Ovary (tissue), 10 donors: ENCODE measurements at places on chromosomes 2 and 18. TPM values are rescaled to one million over a fixed set of nuclear protein-coding genes. Genes with fewer than 3 reads are reported as not detected.

UGT1A4 gene
- not detected for total RNA-seq

MYO5B gene
- 1.1 TPM for total RNA-seq

NRP2 gene
- 106 TPM for total RNA-seq

GRCh38 chr2:202141329-202141947 lies 68.4 kb downstream of the KIAA2012 start:
- no peak for DNase-seq

DNA sequence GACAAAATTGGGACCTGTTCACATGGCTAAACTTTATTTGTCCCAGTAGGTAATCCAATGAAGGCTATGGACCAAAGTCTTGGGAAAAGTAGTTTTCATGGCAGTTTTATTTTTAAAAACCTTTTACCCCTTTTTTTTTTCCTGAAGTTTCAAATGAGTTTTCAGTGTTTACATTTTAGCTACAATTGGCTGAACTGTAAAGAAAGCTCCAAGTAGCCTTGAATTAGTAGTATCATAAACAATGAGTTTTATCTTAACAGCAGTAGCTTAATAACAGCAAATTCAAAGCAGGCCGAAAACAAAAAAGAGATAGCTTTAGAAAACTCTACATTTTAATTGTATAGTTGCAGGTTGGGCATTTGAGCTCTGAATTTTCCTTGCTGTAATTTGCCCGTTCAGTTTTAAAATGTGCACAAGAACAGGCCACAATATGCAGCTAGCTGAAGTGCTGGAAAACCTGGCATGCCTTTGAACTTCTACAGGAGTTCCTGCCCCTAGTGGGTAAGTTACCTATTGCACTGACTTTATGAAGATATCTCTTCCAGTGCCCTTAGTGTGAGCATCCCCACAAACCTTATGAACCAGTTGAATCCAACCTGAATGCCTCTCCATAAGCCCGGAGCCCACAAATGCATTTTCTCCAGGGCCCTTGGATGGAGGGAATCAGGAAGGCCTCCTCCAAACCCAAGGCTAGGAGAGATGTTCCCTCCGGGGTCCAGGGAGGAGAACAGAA lies 106.7 kb downstream of the XRCC5 start:
- no peak for DNase-seq

DNA sequence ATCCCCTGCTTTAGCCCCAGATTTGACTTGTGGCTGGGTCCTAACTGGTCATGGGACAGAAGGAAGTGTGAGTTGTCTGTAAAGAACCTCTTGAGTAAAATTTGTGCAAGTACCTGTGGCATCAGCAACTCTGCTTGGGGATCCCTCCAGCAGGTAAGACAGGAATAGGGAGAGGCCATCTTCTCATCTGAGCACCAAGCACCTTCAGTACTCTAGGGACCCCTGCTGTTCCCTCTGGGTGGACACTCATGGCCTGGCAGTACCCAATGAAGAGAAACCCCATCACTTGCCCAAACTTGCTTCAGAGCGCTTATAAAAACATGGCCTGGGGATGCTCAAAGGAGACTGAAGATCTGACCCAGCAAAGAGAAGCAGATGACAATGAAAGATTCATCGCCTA lies 297.8 kb downstream of the SP3 start:
- DNase-seq: no peak

DNA sequence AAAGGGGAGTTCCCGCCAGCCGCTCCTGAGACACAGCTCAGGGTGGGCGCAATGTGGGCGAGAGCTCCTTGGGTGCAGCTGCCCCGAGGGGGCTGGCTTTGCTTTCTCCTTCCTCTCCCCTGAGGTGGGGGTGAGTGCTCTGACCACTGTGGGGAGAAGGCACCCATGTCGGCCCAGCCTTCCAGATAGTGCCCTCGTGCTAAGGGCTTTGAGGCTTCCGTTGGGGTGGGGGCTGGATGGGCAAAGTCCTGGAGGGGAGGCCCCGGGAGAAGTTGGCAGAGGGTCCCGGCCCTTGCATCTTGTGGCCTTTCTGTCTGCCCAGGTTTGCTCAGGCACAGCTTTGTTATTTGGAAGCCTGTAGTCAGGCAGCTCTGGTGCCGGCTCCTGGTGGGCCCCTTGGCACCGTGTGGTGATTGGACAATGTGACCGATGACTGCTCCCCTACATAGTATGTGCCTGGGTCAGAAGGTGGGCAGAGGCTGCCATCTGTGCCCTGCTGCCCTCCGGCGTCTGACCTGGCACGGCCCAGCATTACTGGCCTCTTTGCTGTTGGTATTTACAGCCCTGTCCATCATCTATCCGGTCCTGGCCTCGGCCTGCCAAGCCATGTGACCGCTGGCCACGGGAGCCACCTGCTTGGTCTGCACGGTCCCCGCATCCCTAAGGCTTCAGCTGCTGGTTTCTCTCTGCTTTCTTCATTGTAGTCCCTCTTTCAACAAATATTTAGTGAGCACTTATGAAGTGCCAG lies 50.8 kb downstream of the TWIST2 start:
- no peak for DNase-seq

- DNase-seq: no peak
Observed at GRCh38 chr2:133673305-133673905, 105.1 kb upstream of the NCKAP5 start.

GRCh38 chr18:303011-303410 lies 35.2 kb upstream of the THOC1 start:
- no peak for DNase-seq

- no peak for DNase-seq
Observed at GRCh38 chr2:68907232-68907919, 36.2 kb upstream of the BMP10 start.

DNA sequence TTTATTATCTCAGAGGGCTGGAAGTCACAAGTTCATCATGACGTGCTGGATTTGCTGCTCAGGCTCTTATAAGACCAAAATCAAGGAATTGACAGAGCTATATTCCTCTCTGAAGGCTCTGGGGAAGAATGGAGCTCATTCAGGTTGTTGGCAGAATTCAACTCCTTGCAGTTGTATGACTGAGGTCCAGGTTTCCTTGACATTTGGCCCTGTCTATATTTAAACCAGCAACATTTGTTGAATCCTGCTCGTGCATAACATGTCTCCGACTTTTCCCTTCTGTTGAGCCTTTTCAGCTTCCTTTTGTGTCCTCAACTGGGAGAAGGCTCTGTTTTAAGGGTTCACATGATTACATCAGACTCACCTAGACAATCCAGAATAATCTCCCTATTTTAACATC lies 203.4 kb downstream of the PDE11A start:
- no peak for DNase-seq

GRCh38 chr2:157790780-157791179 lies 85.3 kb downstream of the ACVR1 start:
- no peak for DNase-seq

- no peak for DNase-seq
Observed at GRCh38 chr2:172050479-172051125, 34.7 kb upstream of the DLX1 start.

DNA sequence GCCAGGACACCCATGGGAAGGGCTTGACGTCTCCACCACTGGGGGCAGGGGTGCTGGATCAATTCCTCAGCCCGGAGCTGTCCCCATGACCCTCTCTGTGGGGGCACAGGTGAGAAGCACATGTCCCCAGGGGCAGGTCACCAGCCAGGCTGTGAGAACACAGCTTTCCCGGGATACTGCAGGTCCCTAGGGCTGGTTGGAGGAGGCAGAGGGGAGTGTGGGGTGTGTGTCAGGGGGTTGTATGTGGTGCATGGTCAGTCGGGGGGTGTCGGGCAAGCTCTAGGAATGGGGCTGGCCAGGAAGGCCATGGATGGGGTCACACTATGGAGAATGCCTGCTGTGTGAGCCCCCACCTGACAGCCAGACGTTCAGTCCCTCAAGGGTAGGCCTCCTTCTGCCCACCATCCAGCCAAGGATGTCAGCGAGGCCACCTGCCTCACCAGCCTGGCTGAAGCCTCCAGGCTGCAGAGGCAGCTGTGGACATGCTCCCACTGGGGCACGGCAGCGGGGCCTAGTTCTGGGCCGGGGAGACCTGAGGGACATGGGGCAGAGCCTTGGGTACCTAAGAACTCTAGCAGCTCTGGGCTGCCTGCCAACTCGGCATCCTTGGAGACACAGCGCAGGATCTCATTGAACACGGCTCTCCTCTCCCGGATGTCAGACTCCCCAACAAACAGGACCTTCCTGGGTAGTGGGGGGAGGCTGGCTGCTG lies 10.3 kb downstream of the HS1BP3 start:
- DNase-seq: no peak

DNA sequence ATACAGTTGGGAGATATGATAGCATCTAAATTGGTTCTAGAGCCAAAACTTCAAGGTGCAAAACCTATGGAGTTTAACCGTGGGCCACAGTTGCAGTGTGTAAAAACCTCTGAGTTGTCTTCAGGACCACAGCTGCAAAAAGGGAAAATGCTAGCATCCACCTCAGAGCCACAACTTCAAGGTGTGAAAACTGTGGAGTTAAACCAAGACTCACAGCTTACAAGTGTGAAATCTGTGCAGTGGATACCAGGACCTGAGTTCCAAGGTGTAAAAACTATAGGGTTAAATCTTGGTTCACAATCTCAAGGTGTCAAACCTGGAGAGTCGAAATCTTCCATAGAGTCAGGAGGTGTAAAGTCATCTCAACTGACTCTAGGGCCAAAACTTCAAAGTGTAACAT lies 10.4 kb upstream of the ZNF512 start:
- no peak for DNase-seq

DNA sequence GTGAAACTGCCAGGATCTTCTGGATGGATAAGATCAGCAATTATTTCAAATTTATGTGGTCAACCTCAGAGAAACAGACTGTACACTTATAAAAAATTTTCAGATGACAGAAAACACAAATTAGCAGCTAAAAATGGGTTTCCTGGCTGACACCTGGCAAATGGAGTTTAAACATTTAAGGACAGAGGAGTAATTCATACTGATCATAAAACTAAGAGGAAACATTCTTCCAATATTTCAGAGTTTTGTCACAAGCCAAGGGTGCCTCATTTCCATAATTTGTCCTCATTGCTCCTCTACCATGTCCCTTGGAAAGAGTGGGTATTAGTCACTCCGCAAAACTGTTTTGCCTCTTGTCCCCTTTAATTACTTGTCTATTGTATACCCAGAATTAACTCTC lies 70.2 kb downstream of the TMEFF2 start:
- no peak for DNase-seq
